ENCODE measurements at places on chromosomes 1 and 21.

DNA sequence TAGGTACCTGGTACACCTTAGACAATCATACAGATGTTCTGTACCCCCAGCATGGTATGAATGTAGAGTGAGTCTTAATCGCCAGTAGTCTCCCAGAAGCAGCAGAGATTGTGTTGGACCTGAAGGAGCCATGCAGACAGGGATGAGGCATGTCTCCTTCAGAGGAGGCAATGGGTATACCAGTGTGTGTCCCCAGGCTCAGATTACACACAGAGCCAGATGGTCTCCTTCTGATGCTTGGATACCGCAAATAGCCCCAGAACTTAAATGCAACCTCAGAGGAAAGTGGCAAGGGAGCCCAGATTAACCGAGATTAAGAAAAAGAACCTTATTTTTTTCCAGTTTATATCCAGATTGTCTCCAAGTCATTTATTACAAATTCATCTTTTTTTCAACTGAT, 96.8 kb upstream of the C21orf91 start:
- DNase-seq, result no peak

GRCh38 chr1:157269656-157270375, 131.6 kb upstream of the ETV3 start:
- DNase-seq, result no peak

GRCh38 chr1:2633366-2633935, 635 bp upstream of the MMEL1 start:
- no peak for DNase-seq

- no peak for DNase-seq
Measured at GRCh38 chr1:13478692-13479091, 35.1 kb downstream of the LRRC38 start.

DNA sequence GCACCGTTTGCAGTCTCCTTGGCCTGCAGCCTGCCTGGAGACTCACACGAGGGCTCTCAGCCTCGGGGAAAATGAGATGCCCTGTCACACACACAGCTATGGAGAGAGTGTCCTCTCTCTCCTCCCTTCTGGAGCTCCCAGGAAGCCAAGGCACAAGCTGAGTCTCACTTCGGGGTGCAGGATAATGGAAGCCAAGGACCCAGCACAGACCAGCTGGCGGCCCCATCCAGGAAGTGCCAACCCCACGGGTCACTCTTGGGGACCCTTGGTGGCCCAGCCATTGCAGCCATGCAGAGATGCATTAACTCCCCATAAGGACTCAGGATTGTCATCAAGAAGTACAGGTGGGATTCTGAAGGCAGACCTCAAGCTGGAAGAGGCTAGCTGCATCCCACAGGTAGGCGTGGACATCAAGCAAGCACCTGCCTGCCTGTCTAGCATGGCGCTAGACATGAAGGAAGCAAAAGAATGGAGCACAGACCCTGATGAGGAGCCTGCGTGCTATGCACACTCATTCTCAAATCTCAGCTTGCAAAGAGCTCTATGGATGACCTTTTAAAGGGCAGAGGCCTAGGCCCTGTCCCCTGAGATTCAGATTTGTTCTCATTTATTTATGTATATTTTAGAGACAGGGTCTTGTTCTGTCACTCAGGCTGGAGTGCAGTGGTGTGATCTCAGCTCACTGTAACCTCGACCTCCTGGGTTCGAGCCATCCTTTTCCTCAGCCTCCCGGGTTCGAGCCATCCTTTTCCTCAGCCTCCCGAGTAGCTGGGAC, 49.9 kb downstream of the IRF2BP2 start:
- DNase-seq, result no peak

GRCh38 chr1:19811206-19811851, 3.8 kb downstream of the RNF186 start:
- DNase-seq, result no peak

DNA sequence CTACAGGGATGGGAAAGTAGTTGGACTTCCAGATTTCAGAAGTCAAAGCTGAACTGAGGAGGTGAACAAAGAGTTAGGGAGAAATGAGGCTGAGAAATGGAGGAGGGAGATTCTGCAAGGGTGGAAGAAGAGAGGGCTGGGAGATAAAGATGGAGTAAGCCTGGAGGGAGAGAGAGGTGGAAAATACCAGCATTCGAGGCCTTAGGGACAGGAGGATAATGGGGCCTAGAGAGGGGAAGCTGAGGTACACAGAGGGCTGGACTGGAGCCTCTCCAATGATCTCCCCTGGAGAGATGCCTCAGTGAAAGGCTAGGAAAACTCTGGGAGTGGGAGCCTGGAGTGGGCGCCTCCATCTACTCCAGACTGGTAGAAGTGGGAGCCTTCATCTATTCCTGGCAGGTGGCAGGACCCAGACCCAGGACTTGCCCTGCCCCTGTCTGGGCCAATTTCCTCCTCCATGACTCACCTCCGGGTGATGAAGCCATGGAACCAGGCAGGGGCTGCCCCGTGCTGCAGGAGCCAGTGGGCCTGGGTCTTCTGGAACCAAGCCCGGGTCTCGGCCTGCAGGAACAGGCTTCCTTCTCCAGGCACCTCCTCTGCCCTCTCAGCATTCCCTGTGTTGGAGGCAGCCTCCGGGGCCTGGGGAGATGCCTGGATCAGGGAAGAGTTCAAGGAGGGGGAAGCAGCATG, 1.9 kb downstream of the SH2D2A start:
- no peak for DNase-seq

Measured in SHP77 treated with DMSO at 0.1 percent for 48 hours (cell line).